ENCODE measurements at places on chromosomes 5 and 9.

DNA sequence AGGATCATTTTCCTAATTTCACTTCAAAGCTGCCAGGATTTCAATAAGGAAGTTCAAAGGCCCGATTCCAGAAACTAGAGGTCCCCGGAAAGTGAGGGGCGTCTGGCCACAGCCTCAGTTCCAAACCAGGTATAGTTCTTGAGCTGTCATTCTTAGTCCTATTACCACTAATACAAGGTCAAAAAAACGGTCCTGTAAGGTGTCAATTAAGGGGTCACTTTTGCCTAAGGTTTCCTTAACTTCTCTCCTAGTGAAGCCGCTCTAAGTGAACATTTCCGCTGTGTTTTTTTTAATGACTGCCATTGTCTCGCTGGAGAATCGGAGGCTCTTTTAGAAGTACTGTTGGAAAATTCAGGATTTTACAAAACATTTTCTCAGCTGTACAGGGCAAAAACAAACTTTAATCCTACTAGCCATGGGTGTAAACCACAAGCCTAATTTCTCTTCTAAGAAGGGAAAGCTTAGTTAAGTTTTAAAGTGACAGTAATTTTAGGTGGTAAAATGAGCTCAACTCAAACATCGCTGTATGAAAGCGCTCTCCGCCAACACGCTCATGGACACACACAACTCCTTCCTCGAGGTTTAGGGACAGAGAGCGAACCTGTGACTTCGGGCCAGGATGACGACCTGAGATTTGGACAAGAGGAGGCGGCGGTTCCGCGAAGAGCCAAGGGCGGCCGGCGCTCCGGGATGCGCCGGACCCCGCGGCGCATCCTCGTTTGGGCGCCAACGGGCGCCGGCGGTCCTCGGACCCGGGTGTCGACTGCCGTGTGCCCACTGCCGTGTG, 76.7 kb upstream of the IFNE start:
- DNase-seq, result peak; percentile 8

DNA sequence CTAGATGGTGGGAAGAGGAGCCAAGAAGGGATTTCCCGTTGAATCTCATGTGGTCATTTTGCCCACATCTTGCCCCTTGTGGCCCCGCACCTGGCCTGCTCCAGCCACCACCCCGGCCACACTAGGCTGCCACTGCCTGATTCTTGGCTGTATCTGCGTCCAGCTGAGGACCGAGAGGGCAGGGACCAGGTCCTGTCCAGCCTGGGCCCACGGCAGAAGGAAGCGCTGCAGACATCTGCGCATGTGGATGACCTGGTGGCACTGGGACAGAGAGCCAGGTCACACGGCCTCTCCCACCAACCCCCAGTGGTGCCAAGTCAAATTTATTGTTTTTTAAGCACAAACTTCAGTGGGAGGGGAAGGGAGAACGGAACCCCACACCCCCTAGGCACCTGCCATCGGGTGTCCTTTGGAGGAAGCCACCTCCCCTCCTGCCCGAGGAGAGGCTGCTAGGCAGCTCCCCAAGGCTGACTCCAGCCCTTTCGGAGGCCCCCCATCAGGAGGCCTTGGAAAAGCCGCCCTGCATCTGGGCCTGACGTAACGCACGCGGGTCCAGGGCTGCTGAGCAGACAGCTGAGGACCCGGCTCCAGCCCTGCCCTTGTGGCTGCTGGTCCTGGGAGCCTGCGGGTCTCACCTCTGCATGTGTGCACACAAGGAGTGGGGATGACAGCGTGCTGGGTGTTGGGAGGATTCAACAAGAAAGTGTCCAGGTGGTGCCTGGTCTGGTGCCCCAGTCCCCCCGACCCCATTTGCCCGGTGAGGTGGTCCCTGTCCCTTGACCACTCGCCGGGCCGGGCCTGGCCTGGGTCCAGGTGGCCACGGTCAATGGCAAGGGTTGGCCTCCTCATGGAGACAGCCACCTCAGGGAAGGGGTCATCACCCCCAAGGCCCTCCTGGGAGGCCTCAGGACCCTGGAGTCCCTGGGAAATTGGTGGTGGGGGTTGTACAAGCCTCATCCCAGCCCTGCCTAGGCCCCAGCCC, 5.9 kb upstream of the QRFP start:
- no peak for DNase-seq

DNA sequence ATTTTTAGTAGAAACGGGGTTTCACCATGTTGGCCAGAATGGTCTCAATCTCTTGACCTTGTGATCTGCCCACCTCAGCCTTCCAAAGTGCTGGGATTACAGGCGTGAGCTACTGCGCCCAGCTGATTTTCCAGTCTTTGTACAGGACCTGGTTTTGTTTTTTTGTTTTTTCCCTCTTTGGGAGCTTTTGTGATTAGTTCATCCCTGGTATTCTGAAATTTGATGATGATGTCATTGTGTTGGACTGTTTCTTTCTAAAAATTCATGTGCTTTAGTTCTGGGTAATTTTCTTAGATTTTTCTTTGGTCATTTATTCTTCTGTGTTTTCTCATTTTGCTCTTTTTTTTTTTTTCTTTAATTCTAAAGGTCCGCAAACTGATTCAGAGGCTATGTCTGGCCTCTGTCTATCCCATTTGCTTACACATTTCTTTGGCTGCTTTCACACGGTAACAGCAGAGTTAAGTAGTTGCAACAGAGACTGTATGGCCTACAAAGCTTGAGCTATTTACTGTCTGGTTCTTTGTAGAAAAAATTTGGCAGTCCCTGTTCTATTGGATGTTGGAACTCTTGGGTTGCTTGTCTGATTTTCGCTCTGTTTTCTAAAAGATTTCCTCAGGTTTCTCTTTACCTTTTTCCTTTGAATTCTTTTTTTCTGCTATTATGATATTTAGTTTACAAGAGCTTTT, 24.8 kb downstream of the STX17 start:
- no peak for DNase-seq

- DNase-seq, result peak; percentile 86
Observed at GRCh38 chr5:132019857-132020555, 8.5 kb upstream of the ACSL6 start.

DNA sequence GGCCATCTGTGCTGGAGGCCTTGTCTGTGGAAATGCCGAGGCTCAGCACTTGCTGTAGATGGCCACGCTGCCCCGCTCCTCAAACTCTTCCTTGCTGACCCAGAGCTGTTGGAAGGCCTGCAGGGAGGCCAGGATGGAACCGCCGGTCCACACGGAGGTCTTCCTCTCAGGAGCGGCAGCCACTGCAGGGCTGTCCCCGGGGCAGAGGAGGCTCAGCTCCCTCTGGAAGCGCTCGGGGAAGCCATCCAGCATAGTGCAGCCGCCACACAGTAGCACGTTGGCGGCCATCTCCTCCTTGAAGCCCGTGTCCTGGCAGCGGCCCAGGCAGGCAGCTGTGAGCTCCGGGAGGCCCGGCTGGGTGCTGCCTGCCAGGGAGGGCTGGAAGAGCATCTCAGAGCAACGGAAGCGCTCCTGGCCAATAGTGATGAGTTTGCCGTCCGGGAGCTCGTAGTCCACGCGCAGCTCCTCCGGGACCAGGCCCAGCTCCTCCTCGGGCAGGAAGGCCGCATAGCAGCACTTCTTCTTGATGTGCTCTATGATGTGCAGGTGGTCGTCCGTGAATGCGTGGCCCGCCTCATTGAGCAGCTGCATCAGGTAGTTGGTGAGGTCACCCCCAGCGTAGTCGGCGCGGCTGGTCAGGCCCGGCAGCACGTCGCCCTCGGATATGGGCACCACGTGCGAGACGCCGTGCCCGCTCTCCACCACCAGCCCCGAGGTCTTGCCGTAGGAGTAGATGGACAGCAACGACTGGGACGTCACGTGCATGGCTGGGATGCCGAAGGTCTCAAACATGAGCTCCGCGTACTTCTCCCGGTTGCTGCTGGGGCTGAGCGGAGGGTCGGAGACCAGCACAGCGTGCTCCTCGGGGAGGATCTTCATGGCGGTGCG, 901 bp downstream of the ACTL7B start:
- no peak for DNase-seq

DNA sequence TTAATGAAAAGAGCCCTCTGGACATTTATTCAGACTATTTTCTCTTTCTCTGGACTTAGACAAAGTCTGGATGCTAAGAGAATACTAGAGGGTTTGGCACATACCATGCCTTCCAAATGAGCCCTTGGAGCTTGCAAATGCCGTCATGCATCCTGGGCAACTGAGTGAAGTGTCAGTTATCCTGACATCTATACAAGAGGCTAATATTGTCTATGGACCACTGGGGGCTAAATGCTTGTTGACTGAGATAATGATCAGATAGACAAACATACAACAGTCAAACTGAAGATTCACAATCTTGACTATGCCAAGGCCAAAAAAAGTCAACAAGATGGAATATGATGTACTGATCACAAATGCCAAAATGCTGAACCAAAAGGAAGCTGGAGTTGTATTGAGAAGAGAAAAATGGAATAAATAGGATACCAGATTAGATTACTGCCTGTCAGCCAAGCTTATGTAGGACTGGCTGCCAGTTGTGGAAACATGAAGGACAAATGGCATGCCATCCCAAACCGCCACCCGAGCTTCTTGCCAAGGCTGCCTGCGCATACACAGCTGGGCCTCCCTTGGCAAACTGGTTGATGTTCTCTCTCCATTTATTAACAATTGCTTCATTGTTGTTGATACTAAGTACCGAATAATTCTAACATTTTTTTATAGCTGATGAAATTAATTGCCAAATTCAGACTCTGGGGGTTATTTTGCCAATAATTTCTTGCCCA, 240.1 kb upstream of the GRAMD2B start:
- no peak for DNase-seq

- no peak for DNase-seq
Observed at GRCh38 chr5:150763023-150763769, 4.4 kb upstream of the DCTN4 start.

- no peak for DNase-seq
Observed at GRCh38 chr5:35041261-35041660, 6.5 kb downstream of the AGXT2 start.

DNA sequence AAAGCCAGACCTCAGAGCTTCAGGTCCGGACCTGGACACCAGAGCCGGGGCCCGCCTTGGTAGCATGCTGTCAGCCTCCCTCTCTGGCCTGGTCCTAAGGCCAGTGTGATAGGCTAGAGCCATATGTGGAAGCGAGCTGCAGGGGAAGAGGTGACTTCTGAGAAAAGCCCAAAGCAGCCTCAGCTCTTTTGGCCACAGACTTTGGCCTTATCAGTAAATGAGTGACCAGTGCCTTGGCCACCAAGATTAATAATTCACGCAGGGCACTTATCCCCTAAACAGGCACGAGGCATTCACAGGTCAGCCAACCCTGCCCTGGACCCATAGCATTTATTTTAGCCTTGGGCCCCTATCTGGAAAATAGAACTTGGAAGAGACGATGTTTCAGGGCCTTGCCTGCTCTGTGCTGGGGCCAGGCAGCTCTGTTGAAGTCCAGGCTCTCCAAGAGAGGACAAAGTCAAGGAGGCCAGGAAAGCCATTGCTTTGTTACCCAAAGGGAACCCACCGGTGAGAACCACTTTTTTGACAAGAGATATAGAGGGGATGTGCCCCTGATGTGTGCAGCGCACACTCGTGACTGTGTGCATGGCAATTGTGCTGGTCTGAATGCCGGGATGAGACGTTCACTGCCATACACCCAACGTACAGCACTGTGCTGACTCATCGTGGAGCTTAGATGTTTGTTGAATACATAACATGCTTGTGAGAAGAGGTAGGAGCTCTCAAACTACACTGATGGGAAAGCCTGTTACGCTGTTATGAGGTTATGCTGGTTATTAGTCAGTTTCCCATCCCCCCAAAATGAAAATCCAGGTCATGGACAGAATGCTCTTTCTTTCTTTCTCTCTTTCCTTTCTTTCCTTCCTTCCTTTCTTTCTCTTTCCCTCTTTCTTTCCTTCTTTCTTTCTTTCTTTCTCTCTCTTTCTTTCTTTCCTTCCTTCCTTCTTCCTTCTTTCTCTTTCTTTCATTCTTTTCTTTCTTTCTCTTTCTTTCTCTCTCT, 5.0 kb upstream of the SLC34A1 start:
- peak; percentile 61 for DNase-seq

DNA sequence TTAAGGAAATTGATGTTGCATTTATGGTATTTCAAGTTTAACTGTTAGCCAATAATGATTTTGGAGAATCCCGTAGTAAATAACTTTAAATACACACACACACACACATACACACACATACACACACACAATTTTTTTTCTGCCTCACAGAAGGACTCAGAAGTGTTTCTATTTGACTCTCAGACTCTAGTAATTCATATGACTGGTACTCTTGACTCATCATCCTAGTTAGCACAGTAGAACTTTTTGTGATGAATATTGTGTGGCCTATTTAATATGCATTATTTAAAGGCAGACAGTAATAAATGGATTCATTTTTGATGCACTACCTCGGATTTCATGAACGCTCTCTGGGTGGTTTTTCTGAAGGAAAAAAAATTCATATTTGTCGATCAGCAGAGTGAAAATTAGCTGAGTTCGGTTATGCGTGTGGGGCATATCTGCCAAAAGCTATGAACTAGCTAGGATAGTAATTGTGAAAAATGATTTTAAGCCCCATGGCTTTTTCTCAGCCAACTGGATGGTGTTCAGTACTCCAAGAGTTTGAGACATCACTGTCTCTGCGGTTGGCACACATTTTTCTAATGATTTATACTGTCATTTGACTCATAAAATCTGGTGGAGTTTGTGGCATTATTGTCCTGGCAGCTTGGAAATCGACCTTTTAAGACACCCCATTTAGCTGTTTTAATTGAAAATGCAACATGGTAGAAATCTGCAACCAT, 102.2 kb downstream of the PCSK5 start:
- no peak for DNase-seq

DNA sequence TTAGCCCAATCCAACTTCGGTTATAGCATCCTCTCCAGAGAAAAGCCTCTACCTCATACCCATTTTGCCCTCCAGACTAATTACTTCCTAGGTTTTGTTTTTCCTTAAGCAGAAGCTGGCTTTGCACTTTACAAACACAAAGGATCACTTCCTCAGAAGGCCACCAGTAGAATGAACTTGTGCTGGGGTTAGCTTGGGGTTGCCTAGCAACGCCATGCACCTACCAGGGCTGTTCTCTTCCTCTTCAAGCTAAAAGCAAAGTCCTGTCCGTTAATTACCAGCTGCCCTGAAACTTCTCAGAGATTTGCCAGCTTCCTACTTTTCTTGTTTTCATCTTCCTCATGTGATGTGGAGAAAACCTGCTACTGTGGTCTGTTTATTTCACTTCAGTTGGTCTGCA, 132.0 kb upstream of the WWC1 start:
- no peak for DNase-seq

- no peak for DNase-seq
Observed at GRCh38 chr5:169875731-169876130, 104.6 kb downstream of the INSYN2B start.

- DNase-seq, result no peak
Observed at GRCh38 chr9:69745716-69746437, 13.9 kb downstream of the PTAR1 start.

GRCh38 chr5:96503501-96504236, 70.6 kb upstream of the PCSK1 start:
- no peak for DNase-seq

DNA sequence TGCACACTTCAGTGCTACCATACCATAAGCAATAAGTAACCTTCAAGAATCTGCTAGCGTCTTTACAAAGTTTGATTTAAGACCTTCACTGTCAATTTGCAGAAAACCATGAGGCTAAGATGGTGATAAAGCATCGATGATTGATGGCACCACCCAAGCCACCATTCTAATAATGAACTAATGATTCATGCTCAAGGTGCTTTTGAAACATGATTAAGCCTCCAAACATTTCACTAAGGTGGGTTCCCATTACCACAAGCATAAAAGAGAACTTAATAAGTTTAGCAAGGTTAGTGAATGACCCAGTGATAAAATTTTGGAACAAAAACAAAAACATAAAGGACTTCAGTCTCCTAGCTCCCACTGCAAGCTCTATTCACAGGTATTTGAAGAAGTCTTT, 214.7 kb downstream of the FBXL17 start:
- DNase-seq, result no peak

All from stimulated activated CD4-positive, alpha-beta T cell treated with anti-CD3 and anti-CD28 coated beads, Interleukin-1b, Interleukin-23, amount 100 ng/mL, for 48 hours (primary cell).